MV-4-11 (cell line): ENCODE measurements at places on chromosomes 5 and 9.

GRCh38 chr5:127416906-127417305 is 100.5 kb upstream of the PRRC1 start:
- no peak for DNase-seq

DNA sequence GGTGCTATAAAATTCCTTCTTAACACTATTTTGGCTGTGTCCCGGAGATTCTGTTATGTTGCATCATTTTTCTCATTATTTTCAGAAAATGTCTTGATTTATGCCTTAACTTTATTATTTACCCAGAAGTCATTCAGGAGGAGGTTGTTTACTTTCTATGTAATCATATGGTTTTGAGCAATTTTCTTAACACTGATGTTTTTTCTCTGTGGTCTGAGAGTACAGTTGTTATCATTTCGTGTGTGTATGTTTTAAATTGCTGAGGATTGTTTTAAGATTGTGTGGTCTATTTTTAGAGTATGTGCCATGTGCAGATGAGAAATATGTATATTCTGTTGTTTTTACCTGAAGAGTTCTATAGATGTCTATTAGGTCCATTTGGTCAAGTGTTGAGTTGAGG is 498.1 kb upstream of the ZNF608 start:
- DNase-seq, result no peak

GRCh38 chr5:113242481-113243348 is 192.1 kb downstream of the TSSK1B start:
- no peak for DNase-seq

DNA sequence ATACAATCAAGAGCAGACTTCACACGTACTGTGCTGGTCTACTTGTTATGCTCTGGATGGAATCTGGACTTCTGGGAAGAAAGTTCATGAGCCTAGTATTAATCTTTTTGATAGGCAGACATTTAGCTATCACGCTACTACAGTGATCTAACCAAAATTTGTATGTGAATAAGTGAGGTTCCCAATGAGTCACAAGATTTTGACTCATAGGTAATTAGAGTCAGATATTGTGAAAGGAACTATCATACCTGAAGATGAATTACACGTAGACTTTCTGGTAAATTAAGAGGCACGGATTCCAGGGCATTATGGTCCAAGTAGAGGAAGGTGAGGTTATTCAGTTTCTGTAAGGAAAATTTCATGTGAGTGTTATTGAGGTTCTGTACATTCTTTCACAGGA is 18.4 kb downstream of the OGN start:
- DNase-seq, result no peak

GRCh38 chr9:98870782-98871557 is 63.5 kb downstream of the GALNT12 start:
- DNase-seq, result no peak

GRCh38 chr9:91276513-91276912 is 85.2 kb downstream of the AUH start:
- DNase-seq, result no peak

- no peak for DNase-seq
These were observed 95.7 kb downstream of the ANKH start for GRCh38 chr5:14775857-14776256.
